ENCODE measurements at places on chromosomes 4 and X.
A peak's percentile ranks its signal among the peaks of the same experiment; 100 is the strongest.

DNA sequence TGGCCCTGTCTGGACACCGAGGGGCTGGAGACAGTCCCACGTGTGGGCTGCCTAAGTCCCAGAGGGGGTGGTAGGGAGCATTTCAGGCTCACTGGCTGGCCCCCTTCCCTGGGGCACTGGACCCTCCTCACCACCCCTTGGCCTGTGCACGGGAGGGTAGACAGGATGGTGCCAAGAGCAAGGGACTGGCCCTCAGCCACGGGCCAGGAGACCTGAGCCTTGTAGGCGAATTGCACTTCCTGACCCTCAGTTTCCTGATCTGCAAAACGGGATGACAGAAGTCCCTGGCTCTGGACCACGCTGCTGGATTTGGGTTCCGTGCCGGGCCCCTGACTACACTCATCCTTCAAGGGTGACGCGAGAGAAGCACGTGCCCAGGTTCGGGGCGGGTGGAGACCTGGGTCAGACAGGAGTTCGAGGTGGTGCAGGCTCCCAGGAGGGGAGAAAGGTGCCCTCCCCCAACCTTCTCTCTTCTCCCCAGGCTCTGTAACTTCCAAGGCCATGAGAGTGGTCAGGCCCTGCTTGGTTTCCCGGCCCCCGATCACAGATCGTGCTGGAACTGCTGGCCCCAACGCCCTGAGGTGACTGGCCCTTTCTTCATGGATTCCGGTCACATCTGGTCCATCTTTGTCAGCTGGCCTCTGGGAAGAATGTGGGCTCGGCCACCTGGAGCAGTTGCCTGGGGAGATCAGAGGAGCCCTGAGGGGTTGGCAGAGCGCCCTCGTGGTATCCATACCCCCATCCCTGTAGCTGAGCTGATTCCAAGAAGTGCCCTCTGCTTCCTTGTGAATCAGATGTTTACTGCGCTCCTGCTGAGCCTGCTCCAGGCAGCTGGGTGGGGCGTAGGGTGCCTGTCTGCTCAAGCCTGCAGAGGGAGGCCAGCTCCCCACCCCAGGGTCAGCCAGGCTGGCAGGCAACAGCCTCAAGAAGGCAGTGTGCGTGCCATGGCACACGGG is 3.3 kb downstream of the SH3BP2 start:
- peak overlapping the region; percentile 86 for H3K27ac ChIP-seq
- no peaks in the 10 kb centered on the region for H3K27me3 ChIP-seq
- no peak overlapping the region for H3K4me3 ChIP-seq
- H3K36me3 ChIP-seq: no peaks in the 10 kb centered on the region

DNA sequence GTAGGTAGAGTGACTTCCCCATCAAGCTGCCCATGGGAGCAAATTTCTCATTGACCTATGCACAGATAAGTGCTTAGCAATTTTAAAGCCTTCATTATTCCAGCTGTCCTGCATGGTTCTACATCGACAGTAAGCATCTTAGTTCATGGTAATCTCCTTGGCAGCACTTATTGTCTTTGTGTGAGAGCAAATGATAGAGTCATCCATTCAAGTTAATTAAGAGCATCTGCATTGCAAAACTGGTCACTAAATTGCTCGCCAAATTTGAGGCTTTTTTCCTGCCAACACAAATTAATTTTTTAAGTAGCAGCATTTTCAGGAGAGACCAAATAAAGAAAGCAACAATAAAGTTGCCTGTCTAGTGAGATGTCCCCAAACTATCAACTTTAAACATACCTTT is 76.7 kb downstream of the SH3BGRL start:
- H3K4me1 ChIP-seq: no peaks in the 10 kb centered on the region
- no peak overlapping the region for H3K27ac ChIP-seq
- H3K36me3 ChIP-seq: peaks cover 26% of the 10 kb centered on the region
- H3K4me3 ChIP-seq: no peak overlapping the region
- H3K27me3 ChIP-seq: no peaks in the 10 kb centered on the region
- DNase-seq: no peak

DNA sequence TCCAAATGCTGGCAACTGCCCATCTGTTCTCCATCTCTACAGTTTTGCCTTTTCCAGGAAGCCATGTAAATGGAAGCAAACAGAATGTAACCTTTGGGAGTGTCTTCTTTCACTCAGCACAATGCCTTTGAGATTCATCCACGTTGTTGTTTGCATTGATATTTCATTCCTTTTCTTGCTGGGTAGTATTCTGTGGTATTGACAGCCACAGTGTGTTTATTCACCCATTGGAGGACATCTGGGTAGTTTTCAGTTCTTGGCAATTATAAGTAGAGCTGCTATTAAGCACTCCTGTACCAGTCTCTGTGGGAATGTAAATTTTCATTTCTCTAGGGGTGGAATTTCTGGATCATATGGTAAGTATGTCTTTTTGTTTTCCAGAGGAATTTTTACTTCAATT is 194.3 kb upstream of the RPS6KA3 start:
- H3K27ac ChIP-seq: no peak overlapping the region
- H3K4me3 ChIP-seq: no peak overlapping the region
- no peaks in the 10 kb centered on the region for H3K4me1 ChIP-seq
- no peaks in the 10 kb centered on the region for H3K36me3 ChIP-seq
- no peak for DNase-seq

DNA sequence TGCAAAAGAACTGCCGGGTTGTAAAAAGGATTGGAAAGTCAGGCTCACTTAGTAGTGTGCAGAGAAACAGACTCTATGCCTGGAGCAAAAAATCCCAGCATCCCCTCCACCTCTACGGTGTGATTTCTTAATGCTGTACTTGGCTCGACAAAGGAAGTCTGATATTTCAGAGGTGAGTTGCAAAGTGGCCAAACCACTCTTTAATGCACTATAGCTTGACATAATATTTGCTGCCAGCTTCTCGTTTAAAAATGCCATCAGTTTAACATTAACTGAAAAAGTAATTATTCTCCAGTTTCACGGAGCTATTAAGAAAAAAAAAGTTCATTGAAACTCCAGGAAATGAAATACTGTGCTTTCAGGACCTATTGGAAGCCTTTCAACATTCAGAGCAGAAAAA is 448.3 kb upstream of the ZFP42 start:
- no peaks in the 10 kb centered on the region for H3K36me3 ChIP-seq
- no peaks in the 10 kb centered on the region for H3K4me1 ChIP-seq
- H3K27ac ChIP-seq: no peak overlapping the region
- DNase-seq: no peak

DNA sequence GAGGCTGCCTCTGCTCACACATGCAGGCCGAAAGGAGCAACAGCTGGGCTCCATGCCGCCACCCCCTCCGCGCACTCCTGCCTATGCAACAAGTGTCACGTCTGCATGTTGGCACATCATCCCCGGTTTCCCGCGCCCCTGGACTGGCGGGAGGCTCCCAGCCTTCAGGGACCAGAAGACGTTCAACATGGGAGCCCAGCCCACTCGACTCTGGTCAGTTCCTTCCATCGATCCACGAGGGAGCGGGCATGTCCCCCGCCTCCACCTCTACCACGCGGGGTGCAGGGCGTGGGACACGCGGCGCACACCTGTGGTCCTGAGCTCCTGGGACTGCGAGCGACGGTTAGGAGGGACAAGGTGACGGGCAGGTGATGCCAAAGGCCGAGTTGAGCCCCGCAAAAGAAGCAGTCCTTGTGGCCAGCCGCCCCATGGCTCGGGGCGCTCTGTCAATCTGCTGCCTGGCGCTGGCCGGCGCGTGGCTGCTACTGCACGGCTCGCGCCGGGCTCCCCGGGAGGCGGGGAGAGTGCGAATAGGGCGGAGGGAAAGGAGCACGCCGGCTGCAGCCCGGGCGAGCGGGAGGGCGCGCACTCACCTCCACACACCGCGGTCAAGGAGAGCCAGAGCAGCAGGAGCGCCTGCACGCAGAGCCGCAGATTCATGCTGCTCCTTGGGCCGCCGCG is 645 bp downstream of the APLN start:
- DNase-seq: no peak
- H3K27me3 ChIP-seq: no peaks in the 10 kb centered on the region
- H3K36me3 ChIP-seq: no peaks in the 10 kb centered on the region
- H3K27ac ChIP-seq: no peak overlapping the region
- H3K4me3 ChIP-seq: peak overlapping the region; percentile 38

DNA sequence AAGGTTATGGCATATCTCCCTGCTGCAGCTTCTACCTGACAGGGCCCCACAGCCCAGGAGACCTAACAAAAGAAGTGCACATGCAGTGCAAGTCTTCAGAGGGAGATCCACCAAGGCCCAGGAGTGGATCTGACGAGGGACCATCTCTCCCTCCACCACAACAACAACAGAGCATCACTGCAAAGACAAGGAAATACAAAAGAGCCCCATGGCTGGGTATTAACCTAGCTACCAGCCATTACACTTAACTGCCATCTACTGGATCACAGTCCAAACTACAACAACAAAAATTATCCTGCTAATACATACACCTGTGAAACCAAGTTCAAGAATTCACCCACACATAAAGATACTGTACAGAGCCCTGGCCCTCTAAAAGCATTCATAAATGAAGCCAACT is 280.2 kb upstream of the SLC7A11 start:
- no peaks in the 10 kb centered on the region for H3K36me3 ChIP-seq
- no peaks in the 10 kb centered on the region for H3K27me3 ChIP-seq
- H3K27ac ChIP-seq: no peak overlapping the region
- DNase-seq: no peak
- no peaks in the 10 kb centered on the region for H3K4me1 ChIP-seq

GRCh38 chr4:848307-848691 is 22.4 kb upstream of the CPLX1 start:
- H3K4me1 ChIP-seq: no peaks in the 10 kb centered on the region
- no peak overlapping the region for H3K4me3 ChIP-seq
- peaks cover 46% of the 10 kb centered on the region for H3K36me3 ChIP-seq

- H3K4me3 ChIP-seq: no peak overlapping the region
- DNase-seq: no peak
- H3K27me3 ChIP-seq: peaks cover 3% of the 10 kb centered on the region
- no peaks in the 10 kb centered on the region for H3K36me3 ChIP-seq
These were observed 202.9 kb downstream of the CHIC1 start for GRCh38 chrX:73765776-73766430.

Measured in spleen (tissue), 13 donors.